ENCODE measurements at places on chromosomes 1 and 21.

DNA sequence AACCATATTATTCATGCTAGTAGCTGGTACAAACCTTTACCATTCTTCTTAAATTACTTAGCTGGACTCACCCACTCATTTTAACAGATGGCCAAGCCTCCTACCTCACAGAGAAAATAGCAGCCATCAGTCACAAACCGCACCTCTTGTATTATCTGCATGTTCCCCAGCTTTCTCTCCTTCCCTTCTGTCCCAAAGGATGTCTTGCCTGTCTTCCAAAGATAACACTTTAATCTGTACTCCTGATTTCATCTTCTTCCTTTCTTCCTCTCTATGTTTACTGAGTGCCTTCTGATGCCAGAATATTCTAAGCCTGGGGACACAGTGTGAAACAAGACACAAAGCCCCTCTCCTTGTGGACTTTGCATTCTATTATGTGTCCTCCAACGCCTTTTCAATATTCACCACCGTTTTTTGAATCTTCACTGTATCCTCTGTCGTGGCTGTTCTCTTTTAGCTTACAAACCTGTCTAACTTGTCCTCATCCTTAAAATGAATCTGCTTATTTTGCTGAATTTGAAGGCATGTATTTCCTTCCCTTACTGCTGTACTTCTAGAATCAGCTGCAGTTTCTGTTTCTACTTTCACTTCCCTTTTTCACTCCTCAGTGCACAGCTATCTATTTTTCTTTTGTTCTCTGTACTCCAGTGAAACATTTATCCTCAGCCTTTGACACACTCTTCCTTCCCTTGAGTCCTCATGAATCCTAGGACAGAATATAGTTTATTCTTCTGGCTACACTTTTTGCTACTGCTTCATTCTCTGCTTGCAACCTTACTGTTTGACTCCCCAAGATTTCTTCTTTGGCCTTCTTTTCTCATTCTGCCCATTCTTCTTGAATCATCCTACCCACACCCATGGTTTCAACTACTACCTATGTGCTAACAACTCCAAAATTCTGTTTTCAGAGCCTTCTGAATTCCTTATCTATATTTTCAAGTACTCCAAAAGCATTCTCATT is 216.9 kb upstream of the SAMSN1 start:
- no peak for DNase-seq

DNA sequence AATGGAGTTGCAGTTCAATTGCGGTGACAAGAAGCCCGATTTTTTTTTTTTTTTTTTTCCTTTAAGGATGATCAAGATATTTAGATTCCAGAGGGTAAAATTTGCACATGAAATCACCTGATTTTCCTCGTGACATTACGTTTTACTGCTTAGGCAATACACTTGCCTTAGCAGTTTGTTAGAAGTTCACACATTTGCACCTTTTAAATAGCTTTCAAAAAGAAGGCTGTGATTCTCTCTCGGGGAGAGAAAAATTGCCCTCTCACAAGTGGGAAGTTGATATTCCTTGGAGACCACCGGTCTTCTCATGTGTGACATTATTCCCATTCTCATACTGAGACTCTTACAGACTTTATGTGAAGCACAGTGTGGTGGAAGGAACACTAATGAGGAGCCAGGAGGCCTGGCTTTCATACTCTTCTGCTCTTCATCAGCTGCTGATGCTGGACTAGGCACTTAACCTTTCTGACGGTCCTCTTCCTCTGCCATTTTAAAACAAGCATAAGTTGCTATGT is 69.8 kb upstream of the HSPA13 start:
- DNase-seq: no peak

DNA sequence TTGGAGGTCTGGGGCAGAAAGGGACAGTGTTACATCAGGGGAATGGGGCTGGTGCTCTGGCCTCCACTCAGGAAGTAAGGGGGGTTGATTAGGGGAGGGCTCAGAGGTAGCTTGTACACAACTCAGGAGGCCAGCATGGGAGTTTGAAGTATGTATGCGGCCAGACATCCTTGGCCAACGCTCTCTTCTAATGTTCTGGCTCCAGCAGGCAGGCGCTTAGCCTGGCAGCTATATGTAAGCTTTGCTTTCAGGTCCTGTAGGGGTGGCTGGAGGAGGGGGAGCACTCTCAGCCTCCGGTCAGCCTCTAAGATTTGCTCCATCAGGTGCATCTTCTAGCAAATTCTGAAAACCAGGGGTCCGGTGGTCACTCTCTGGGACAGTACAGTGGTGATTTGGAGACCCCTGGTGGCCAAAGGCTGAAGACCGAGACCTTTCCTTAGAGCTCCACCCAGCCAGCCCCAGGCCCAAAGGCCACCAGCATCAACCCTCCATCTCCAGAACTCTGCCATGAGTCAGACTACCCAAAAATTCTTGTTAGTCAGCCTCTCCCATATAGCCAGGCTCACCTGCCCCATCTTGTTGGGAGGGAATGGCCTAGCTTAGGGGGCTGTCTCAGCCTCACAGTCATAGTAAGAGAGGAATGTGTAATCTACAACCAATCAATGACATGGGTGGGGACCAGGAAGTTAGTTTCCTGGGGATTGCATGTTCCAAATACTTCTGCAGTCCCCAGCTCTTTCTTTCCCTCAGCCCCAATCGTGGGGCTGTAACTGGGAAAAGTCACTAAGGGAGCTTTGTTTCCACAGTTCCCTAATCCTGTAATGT is 9.7 kb upstream of the COL8A2 start:
- DNase-seq: peak; percentile 68

DNA sequence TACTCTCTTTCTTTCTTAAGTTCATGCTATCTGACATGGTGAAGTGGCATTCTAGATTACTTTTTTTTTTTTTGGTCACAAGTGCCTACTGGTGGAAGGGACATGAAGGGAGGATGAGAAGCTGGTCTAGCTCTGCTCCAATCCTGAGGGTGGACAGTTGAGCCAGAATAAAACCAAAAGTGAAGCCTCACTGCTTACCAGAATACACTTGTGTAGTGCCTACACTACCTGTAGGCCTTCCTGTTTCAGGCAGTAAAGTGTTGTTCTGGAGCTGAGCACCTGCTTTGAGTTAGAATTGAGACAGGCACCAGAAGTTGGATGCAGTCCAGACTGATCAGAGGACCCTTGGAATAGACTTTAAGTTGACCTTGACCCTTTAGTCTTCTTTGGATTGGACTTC is 40.4 kb upstream of the APOBEC4 start:
- no peak for DNase-seq

- DNase-seq: no peak
Measured at GRCh38 chr1:51927029-51927428, 48.5 kb upstream of the NRDC start.

DNA sequence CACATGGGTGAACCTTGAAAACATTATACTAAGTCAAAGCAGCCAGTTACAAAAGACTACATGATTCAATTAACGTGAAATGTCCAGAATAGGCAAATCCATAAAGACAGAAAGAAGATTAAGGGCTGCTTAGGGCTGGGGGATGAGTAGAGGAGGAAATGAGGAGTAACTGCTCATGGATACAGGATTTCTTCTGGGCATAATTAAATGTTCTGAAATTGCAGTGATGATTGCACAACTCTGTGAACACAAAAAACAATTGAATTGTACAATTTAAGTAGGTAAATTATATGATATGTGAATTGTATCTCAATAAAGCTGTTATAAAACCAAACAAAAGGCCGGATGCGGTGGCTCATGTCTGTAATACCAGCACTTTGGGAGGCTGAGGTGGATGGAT is 52.2 kb downstream of the RERE start:
- no peak for DNase-seq

- no peak for DNase-seq
Measured at GRCh38 chr1:94865360-94865759, 45.2 kb downstream of the SLC44A3 start.

DNA sequence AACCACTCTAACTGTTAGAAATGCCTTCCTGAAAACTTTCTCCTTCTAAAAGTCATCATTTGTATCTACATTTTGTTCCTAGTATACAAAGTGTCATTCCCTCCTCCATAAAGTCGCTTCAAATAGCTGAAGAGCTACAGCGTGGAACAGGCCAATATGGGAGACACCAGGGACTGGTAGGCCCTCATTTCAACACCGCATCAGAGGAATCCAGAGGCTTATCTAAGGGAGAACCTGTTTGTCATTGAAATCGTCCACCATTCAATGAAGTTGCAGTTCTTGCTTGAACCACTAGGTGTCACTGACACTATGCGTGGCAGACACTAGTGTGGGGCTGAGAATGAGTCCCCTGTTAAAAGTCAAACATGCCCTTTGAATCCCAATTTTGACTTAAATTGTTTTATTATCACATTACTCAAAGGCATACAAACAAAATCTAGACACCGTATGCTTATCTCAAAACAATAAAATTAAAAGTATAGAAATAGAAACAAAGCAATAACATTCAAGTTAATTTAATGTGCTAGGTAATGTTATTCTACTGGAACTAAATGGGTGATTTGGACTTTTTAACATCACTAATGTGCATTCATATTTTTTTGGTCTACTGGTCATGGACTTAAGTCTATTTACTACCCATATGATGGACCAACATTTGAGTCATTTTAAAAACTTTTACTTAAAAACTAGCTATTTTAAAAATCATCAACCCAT is 182.3 kb downstream of the FCRL5 start:
- DNase-seq: peak; percentile 78

- DNase-seq: no peak
Measured at GRCh38 chr1:88678405-88678804, 5.7 kb upstream of the PKN2 start.

GRCh38 chr1:198493329-198493728 is 47.2 kb downstream of the ATP6V1G3 start:
- DNase-seq: no peak

DNA sequence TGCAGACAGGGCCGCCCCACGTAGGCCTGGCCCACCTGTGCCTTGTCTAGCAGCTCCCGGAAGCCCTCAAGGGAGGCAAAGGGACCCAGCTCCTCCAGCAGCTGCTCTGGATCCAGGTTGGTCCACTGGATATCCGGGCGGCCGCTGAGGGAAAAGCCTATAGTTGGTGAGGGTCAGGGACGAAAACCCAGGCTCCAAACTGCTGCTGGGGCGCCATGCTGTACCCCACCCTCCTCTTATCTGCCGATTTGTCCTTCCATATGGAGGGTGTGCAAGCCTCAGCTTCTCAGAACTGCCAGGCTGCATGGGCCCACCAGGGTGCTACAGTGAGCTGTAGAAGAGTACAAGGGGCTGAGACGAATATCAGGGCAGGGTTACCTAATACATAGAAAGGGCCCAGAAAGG is 12.2 kb downstream of the PTCH2 start:
- no peak for DNase-seq

- no peak for DNase-seq
Measured at GRCh38 chr1:8970870-8971337, 25.2 kb downstream of the CA6 start.

DNA sequence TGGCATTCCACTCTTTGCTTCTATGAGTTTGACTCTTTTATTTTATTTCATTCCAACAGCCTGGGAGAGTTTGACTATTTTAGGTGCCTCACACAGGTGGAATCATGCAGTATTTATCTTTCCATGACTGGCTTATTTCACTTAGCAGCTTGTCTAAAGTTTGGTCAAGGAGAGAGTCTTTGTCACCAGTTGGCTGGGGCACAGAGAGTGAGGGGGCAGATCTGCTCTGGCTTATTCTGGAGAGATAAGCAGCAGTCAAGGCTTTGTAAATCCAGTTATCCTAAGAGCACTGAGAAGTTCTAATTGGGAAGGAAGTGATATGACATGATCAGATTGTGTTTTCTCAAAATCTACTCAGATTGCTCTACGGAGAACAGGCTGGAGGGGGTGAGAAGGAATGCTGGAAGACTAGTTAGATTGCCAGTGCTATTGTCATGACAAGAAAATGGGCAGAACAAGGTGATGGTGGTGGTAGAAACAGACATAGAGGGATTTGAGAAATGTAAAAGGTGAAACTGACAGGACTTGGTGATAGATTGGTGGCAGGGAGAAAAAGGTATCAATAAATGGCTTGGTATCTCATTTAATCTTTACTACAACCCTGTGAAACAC is 12.1 kb upstream of the CTTNBP2NL start:
- DNase-seq: no peak

GRCh38 chr1:72177711-72178110 is 104.6 kb downstream of the NEGR1 start:
- DNase-seq: no peak

GRCh38 chr1:185355947-185356346 is 38.9 kb upstream of the IVNS1ABP start:
- DNase-seq: no peak

DNA sequence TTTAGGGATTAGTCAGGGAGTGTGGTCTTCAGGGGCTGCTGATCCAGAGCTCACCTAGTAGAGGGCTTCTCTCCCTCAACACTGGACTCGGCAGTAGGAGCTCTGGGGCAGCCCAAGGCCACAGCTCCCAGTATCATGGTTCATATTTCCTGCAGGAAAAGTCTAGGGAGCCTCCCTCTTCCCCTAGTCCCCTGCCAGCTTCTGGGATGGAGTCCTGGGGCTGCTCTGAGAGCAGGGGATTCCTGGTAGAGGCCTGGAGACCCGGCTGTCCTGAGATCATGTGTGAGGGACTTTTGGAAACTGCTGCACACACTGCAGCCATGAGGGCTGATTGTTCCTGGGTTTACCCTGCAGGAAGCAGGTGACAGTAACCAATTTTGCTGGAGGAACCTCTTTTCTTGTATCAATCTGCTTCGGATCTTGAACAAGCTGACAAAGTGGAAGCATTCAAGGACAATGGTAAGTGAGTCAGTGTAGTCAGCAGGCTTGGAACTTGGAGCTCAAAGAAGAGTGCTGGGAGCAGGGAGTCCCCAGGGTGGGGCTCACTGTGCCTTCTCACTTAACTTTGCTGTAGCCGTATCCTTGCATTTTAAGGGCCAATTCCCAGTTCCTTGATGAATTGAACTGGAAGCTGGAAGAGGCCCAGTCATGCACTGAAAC is 16.3 kb downstream of the STRIP1 start:
- no peak for DNase-seq

- peak; percentile 70 for DNase-seq
Measured at GRCh38 chr1:42745851-42746250, 5.8 kb upstream of the CLDN19 start.

GRCh38 chr1:86052948-86053698 is 103.4 kb downstream of the COL24A1 start:
- no peak for DNase-seq

DNA sequence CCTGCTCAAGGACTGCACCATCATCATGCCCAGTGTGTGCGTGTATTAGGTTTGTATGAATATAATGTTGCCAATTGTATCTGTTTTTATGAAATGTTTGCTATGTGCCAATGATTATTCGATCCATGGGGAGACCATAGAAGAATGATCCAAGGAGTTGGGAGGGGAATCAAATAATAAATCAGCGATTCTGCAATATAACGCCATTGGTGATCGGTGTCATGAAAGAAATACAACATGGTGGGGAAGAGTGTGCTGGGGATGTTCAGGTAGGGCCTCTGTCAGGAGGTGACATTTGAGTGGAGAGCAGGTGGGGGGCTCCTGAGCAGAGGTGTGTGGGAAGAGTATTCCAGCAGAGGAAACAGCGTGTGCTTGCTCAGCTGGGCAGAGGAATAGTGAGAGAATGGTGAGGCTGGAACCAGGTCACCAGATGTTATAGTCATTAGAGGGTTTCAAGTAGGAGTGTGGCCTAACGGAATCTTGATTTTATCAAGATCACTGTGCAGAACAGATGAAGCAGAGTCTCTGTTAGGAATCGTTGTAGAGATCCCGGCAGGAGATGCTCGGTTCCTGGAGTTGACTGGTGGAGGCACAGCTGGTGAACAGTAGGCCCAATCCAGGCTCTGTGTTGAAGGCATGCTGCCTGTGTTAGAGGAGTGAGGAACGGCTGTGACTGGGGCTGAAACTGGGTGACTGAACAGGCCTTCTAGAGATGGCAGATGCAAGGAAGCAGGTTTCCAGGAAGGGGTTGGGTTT is 2.9 kb upstream of the ZNF496 start:
- no peak for DNase-seq

GRCh38 chr1:153583976-153584375 is 18.3 kb upstream of the S100A2 start:
- DNase-seq: no peak

Data from WERI-Rb-1 (cell line).